ENCODE measurements at places on chromosomes 2 and 18. TPM values are rescaled to one million over a fixed set of nuclear protein-coding genes. Genes with fewer than 3 reads are reported as not detected.

The ECEL1 gene
- 7.8 TPM for total RNA-seq

GRCh38 chr18:48787203-48788151, 163.3 kb downstream of the SMAD7 start:
- peaks cover 16% of the 10 kb centered on the region for H3K36me3 ChIP-seq
- peak overlapping the region; percentile 23 for H3K27ac ChIP-seq
- no peak overlapping the region for H3K4me3 ChIP-seq

GRCh38 chr2:180012523-180012922, 5.4 kb upstream of the CWC22 start:
- H3K4me1 ChIP-seq = no peaks in the 10 kb centered on the region
- peaks cover 7% of the 10 kb centered on the region for H3K27me3 ChIP-seq
- H3K4me3 ChIP-seq = no peak overlapping the region
- no peaks in the 10 kb centered on the region for H3K36me3 ChIP-seq
- no peak for DNase-seq
- H3K27ac ChIP-seq = no peak overlapping the region

DNA sequence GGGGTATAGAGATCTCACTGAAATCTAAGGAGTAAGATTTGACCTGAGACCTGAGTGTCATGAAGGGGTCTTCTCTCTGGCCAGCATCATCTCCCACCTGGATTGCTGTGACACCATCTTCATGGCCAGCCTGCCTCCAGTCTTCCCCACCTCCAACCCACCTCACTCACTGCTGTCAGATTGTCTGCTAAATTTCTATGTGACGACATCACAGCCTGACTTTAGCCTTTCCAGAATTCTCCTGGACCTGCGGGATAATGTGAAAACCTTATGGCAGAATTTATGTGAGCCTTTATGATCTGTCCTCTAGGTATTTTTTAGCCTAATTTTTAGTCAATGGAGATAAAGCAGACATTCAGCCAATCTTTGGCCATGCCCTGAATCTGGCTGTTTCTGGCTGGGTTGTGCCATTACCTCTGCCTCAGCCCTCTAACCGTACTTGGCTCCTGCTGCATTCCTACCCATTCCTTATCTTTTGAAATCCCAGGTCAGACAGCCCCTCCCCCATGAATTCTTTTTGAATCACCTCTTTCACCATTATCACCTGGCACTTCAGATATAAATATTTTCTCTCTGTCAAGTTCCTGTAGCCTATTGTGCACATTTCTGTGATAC, 66.4 kb upstream of the MMADHC start:
- H3K27me3 ChIP-seq = no peaks in the 10 kb centered on the region
- peaks cover 4% of the 10 kb centered on the region for H3K4me1 ChIP-seq
- H3K36me3 ChIP-seq = no peaks in the 10 kb centered on the region

DNA sequence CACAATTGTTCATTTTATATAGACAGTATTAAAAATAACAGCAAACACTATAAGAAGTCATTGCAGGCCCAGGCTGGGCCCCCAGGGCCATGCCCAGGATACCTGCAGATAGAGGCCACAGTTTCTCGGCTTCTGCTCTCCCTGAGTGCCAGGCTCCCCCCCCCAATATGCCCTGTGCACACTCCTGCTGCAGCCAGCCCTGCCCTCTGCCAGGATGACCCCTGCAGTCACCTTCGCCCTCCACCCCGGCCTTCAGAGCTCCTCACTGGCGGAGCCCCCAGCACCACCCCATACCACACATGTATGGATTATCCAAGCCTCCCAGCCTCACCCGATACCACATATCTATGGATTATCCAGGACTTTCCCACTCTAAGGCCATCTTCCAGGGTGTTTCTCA, 104.5 kb downstream of the TPO start:
- no peak overlapping the region for H3K27ac ChIP-seq
- no peak for DNase-seq
- peaks cover 4% of the 10 kb centered on the region for H3K27me3 ChIP-seq
- H3K36me3 ChIP-seq = no peaks in the 10 kb centered on the region
- H3K4me3 ChIP-seq = no peak overlapping the region

- H3K4me3 ChIP-seq = no peak overlapping the region
- no peak overlapping the region for H3K27ac ChIP-seq
- no peaks in the 10 kb centered on the region for H3K27me3 ChIP-seq
- no peaks in the 10 kb centered on the region for H3K4me1 ChIP-seq
- peaks cover 9% of the 10 kb centered on the region for H3K36me3 ChIP-seq
Observed at GRCh38 chr2:17717666-17718065, 35.9 kb downstream of the SMC6 start.

DNA sequence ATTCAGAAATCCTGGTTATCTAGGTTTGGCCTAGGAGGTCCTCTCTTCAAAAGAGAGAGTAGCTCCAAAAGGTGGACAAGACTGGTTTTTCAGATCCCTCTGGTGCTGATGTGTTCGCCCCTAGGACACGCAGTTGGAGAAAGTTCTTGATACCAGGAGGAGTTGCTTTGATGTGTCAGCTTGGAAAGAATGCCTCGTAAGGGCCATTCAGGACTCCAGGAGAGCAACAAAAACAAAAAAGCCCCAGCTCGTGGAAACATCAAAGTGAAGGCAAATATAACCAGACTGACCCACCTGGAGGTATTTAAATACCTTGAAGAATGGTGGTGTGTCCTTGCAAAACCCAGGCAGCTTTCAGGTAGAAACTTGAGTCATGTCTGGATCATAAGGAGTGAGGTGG, 12.5 kb upstream of the LBH start:
- peaks cover 8% of the 10 kb centered on the region for H3K27me3 ChIP-seq
- no peak for DNase-seq
- peak overlapping the region; percentile 74 for H3K27ac ChIP-seq
- H3K36me3 ChIP-seq = no peaks in the 10 kb centered on the region
- peak overlapping the region; percentile 53 for H3K4me3 ChIP-seq
- peaks cover 32% of the 10 kb centered on the region for H3K4me1 ChIP-seq

- H3K4me1 ChIP-seq = no peaks in the 10 kb centered on the region
- H3K36me3 ChIP-seq = no peaks in the 10 kb centered on the region
Observed at GRCh38 chr18:11494107-11494506, 115.3 kb upstream of the SLC35G4 start.

The STK36 gene
- 60.4 TPM for total RNA-seq

GRCh38 chr2:177660742-177661141, 268.2 kb downstream of the AGPS start:
- H3K4me1 ChIP-seq = peaks cover 38% of the 10 kb centered on the region
- no peak overlapping the region for H3K4me3 ChIP-seq
- H3K27ac ChIP-seq = no peak overlapping the region
- no peaks in the 10 kb centered on the region for H3K36me3 ChIP-seq
- no peak for DNase-seq

GRCh38 chr2:76391678-76392077, 681.0 kb upstream of the GCFC2 start:
- no peak overlapping the region for H3K27ac ChIP-seq
- H3K27me3 ChIP-seq = no peaks in the 10 kb centered on the region

- no peaks in the 10 kb centered on the region for H3K36me3 ChIP-seq
- H3K4me1 ChIP-seq = no peaks in the 10 kb centered on the region
- no peak for DNase-seq
- peaks cover 8% of the 10 kb centered on the region for H3K27me3 ChIP-seq
Observed at GRCh38 chr2:37361216-37361815, 16.9 kb downstream of the QPCT start.

- H3K27me3 ChIP-seq = no peaks in the 10 kb centered on the region
- H3K36me3 ChIP-seq = peaks cover 21% of the 10 kb centered on the region
- no peak for DNase-seq
- no peak overlapping the region for H3K27ac ChIP-seq
Observed at GRCh38 chr2:54988612-54989011, 61.6 kb downstream of the RTN4 start.

- H3K27ac ChIP-seq = no peak overlapping the region
- no peak for DNase-seq
- no peak overlapping the region for H3K4me3 ChIP-seq
- no peaks in the 10 kb centered on the region for H3K27me3 ChIP-seq
Observed at GRCh38 chr2:24768601-24769000, 24.6 kb downstream of the PTRHD1 start.

GRCh38 chr2:151291224-151291623, 1.8 kb upstream of the NMI start:
- peaks cover 10% of the 10 kb centered on the region for H3K4me1 ChIP-seq
- no peak for DNase-seq
- peaks cover 6% of the 10 kb centered on the region for H3K27me3 ChIP-seq
- H3K27ac ChIP-seq = no peak overlapping the region

GRCh38 chr2:109410039-109410815, 203.5 kb downstream of the SEPTIN10 start:
- no peak for DNase-seq
- H3K36me3 ChIP-seq = no peaks in the 10 kb centered on the region
- peaks cover 36% of the 10 kb centered on the region for H3K4me1 ChIP-seq
- peak overlapping the region; percentile 36 for H3K4me3 ChIP-seq
- H3K27me3 ChIP-seq = no peaks in the 10 kb centered on the region
- H3K27ac ChIP-seq = peak overlapping the region; percentile 51

The POTEC gene
- not detected for total RNA-seq

The QPCT gene
- total RNA-seq = 15.8 TPM

GRCh38 chr2:207683438-207683837, 28.0 kb upstream of the CCNYL1 start:
- H3K27ac ChIP-seq = no peak overlapping the region
- H3K36me3 ChIP-seq = no peaks in the 10 kb centered on the region
- peak overlapping the region; percentile 43 for H3K4me3 ChIP-seq

DNA sequence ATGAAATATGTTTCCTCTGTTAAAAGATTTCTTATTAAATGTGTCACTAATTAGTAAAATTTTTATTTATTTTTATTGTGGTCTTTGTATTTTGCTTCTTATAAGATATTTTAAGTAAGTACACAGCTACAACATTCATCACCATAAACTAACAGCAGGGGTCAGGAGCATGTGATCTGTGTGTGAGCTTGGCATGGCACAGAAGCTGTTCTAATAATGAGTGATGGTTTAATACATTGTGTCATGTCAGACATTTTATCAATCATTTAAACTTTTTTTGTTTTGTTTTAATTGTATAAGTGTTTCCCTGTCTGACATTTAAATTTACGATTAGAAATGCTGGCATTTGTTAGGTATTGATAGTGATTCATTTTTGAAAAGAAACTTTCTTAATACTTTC, 585.4 kb downstream of the DSC3 start:
- H3K4me3 ChIP-seq = no peak overlapping the region
- H3K36me3 ChIP-seq = no peaks in the 10 kb centered on the region
- DNase-seq = no peak

The PLGLB1 gene
- 6.4 TPM for total RNA-seq

DNA sequence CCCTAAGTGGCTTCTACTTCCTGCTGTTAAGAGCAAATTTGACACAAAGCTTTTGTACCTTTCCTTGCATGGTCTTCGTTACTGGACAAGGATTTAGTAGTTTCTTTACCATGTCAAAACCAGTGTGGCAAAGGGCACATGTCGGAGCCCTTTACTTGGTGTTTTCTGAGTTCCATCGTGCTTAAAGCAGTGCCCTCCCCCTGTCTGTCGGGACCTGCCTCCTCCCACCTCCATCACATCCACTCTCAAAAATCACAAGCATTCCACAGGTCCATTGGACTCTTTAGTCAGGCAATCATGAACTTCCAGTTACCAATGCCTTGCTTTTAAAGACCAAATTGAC, 763 bp downstream of the CCDC141 start:
- no peaks in the 10 kb centered on the region for H3K27me3 ChIP-seq
- peaks cover 26% of the 10 kb centered on the region for H3K4me1 ChIP-seq
- H3K27ac ChIP-seq = no peak overlapping the region
- DNase-seq = no peak
- H3K4me3 ChIP-seq = peak overlapping the region; percentile 73

DNA sequence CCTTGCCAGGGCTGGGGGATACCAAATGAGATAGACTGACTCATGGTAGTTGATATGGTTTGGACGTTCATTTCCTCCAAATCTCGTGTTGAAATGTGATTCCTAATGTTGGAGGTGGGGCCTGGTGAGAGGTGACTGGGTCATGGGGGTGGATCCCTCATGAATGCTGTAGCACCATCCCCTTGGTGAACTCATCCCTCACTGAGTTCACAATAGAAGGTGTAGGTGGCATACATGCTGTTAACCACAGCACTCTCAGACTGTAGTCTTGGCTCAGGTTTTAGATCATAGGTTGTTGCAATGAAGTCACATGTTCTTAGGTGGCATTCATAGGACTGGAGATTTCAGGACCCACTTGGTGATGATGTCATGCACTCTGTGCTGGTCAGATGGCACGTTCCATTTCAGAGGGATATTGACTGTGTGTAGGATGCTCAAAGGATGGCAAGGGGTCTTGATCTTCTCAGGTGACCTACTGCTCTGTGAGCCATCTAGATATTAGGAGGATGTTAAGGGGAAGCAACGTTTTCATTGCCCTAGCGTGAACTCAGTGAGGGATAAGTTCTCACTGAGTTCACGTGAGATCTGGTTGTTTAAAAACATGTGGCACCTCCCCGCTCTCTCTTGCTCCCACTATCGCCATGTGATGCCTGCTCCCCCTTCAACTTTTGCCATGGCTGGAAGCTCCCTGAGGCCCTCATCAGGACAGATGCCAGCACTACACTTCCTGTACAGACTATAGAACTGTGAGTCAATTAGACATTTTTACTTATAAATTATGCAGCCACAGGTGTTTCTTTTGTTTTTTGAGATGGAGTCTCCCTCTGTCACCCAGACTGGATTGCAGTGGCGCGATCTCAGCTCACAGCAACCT, 73.8 kb upstream of the ACAA2 start:
- no peaks in the 10 kb centered on the region for H3K27me3 ChIP-seq

The CDH2 gene
- 38.2 TPM for total RNA-seq

- no peak for DNase-seq
- H3K27me3 ChIP-seq = no peaks in the 10 kb centered on the region
- H3K27ac ChIP-seq = no peak overlapping the region
- H3K4me3 ChIP-seq = no peak overlapping the region
- H3K36me3 ChIP-seq = peaks cover 7% of the 10 kb centered on the region
Observed at GRCh38 chr2:63544017-63544627, 44.2 kb downstream of the WDPCP start.

DNA sequence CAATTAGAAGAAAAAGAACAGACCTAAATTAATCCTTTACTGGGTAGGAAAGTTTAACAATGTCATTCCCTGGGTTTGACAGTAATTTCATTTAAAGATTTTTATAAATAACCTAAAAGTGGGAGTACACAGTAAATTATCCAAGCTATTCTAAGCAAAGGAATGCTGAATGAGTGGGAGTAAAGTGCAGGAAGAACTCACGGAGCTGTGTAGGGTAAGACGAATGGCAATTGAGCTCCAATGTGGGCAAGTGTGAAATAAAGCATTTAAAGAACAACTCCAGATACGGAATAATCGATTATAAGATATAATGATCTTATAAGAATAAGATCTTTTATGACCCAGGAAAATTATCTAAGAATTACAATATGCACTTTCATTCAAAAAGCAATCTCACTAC, 93.2 kb downstream of the LRRTM4 start:
- H3K4me3 ChIP-seq = no peak overlapping the region
- H3K27ac ChIP-seq = no peak overlapping the region
- H3K27me3 ChIP-seq = no peaks in the 10 kb centered on the region

Data from type B pancreatic cell (in vitro differentiated cells).